ENCODE measurements at places on chromosomes 11 and 22. TPM values are rescaled to one million over a fixed set of nuclear protein-coding genes. Genes with fewer than 3 reads are reported as not detected.

GRCh38 chr22:38570779-38571364, 889 bp upstream of the DMC1 start:
- no peak for DNase-seq

DNA sequence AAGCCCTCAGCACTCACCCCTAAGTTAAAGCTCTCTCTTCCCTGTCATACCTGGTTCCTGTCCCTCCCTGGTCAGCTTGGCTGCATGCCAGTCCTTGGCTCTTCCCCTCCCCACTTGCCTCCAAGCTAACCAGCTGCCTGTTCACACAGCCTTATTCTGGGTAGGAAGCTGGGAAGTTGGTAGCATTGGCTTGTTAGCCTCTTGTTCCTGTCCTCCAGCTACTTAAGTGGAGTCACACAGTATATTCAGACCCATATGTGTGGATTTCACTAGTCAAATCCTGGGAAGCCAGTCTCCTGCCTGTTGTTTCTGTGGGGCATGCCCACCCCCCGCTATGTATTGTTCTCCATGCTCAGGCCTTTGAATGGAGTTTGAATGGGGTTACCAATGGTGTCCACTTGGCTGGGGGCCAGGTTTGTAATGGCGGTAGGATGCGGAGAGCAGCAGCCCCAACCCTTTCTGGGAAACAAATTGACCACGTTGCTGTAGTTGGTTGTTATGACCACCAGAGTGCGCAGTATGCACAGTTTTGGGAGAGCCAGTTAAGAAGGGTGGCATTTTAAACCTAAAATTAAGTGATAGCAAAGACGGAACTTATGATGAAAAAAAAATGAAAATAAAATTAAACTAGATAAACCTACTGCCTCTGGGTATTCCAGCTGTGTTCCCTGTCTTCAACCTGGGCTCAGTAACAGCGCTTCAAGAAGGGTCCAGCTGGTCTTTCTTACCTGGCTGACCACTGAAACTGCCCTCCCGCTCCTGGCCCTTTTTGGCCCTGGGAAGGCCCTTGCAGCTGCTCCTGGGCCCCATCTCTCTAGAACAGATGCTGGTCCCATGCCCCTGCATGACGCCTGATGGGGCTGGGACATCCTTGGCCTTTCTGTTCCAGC, 10.7 kb upstream of the RPS3 start:
- peak; percentile 73 for DNase-seq

DNA sequence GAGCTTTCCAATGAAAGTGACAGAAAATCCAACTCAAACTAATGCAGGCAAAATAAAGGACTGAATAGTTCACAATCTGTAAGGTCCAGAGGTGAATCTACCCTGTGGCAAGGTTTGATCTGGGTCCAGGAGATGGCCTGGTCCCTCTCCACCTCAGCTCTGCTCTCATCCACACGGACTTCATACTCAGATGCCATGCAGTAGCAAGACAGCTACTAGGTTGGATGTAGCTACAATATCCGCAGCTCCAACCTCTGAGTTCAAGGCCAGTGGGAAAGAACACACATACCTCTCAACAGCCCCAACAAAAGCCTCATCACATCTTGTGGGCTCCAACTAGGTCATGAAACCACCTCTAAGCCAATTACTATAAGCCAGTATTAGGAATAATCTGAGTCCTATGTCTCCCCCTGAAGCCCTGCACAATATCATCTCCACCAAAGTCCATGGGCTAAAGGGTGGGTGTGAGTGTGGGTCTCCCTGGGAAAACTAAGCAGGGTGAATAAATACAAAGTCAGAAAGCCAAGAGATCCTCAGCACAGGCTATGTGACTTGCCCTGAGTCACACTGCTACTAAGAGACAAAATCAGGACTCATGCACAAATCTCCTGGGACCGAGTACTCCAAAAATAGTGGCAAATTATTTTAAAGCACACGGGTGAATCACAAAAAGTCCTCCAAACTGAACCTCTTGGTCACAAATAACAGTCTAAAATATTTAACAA, 78.8 kb downstream of the LARGE1 start:
- DNase-seq = no peak

DNA sequence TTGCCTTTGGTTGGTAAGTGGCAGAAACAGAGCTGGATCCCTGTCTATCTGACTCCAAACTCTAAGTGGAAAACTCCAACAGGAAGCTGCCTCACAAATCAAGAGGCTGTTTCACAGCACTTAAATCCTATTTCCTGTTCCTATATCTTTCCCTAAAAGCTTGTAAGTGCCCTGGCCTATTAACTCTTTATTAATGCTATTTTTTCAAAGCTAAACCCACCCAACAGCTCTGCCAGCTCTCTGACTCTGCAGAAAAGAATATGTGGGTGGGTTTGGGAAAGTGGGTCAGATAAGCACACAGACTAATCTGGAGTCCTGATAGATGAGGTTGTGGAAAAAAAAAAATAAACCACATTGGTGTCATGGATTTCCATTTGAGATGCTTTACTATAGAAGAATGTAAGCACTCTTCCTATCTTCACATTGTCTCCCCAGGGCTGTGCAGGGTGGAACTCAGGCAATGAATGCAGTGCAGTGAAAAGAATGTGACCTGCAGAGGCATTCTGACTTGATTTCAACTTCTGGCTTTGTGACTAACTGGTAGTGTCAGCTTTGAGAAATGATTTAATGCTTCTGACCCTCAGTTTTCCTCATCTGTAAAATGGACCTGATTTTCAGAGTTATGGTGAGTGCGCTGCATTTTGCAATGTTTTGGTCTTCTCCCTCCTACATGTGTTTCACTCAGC, 125.6 kb downstream of the AASDHPPT start:
- no peak for DNase-seq

DNA sequence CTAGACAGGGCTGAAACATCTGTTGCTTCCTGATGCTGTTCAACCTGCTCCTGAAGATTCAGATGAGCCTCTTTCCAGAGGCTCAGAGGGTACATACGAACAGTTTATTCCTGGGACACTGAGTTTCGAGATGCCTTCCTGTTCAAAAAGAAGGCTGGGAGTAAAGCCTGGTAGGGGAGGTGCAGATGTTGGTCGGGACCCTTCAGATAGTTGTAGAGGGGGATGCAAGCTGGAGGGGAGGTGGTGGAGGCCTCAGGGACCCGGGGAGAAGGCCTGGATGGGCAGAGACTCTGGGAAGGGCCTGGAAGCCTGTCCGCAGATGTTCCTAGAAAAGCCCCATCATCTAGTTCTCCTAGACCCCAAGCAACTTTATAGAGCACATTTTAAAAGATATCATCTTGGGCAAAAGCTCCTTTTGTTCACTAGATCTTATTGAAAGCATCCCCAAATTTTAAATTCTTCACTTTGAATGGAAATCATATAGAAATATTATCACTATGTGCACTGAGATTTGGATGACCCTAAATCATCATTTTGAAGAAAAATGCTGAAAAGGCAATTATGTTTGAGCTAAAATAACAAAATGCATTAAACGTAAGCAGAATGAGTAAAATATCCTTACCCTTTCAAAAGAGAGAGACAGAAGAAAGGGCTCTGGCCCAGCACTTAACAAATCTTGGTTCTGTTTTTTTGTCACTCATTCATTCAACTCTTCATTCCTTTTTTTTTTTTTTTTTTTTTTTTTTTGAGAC, 41.2 kb downstream of the RTL6 start:
- no peak for DNase-seq

DNA sequence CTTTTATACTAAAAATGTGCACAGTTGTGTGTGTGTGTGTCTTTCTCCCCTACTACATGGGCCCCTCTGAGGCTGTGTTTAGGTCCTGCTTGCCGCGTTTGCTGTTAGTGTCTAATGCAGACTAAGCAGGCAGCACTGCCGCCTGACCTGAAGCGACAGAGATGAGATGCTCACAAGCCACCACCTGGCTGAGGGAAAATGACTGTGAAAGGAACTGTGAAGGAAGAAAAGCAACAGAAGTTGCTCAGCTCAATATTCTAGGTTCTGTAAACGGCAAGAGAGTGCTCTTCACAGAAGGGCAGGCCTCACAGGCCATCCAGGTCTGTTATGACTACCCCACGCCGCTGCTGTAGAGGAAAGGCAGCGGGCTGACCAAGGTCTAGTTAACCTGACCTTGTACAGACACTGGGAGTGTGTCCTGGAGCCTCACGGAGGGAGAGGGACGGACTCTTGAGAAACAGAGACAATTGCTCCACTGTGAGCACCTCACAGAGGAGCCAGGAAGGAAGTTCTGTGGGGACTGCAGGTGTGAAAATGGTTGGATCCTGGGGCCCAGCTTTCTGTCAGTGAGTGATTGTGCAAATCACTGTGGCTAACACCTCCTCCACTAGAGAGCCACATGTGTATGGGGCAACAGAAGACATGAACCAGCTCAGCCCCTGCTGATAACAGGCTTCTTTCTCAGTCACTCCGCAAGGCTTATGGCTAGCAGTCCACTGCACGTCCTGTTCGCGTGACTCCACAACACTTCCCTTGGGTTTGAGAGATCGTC, 31.3 kb upstream of the YPEL1 start:
- DNase-seq = no peak

GRCh38 chr11:12285106-12285505, 92.3 kb upstream of the PARVA start:
- DNase-seq = no peak

DNA sequence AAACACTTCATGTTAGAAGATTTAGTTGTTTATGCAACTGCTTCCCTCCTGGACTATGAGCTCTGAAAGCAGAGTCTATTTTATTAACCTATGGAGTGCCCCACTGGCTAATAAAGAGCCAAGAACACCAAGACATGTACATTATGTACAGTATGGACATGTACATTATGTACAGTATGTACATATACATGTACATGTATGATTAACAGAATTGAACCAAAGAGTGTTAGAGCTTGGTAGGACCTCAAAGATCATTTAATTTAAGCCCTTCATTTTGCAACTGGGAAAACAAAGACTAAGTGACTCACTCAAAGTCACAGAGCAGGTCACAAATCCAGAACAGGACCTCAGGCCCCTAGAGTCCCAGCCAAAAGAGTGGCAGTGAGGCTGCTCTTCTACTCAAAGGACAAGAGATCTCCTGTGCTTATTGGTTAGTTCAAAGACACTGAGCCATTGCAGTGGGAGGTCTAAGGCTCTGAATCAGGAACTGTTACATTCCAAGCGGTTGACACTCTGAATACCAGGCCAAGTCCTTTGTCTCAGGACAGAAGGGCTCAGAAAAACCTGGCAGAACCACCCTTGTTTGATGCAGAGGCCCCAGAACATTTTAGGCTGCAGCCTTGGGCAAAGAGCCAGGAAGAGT, 103.8 kb downstream of the FAM168A start:
- no peak for DNase-seq

GRCh38 chr11:95367726-95368125, 136.7 kb upstream of the SESN3 start:
- no peak for DNase-seq

GRCh38 chr11:13954591-13954990, 7.9 kb upstream of the SPON1 start:
- DNase-seq = no peak

DNA sequence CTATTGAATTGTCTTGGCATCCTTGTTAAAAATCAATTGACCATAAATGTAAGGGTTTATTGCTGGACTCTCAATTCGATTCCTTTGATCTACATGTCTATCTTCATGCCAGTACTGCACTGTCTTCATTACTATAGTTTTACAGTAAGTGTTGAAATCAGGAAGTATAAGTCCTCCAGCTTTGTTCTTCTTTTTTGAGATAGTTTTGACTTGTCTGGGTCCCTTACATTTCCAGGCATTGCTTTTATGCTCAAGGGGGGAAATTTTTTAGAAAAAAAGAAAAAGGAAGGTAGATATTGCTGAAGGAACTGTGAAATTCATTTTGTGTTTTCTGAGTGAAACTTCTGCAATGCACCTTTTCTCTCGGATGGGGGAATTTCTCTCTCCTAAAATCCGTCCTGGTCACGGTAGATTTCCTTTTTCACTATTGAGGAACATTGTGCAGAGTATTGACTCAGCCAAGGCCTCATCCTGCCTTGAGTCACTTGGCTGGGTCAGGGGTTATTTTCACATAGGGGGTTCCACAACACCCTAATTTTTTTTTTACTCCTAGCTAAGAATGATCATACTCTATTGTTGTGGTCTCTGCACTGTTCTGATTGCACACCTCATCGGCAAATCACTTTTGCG, 2.8 kb upstream of the ACER3 start:
- no peak for DNase-seq

GRCh38 chr11:83044958-83045712, 26.6 kb downstream of the RAB30 start:
- DNase-seq = no peak

- no peak for DNase-seq
Measured at GRCh38 chr11:57410287-57410686, 16.6 kb downstream of the SLC43A3 start.

DNA sequence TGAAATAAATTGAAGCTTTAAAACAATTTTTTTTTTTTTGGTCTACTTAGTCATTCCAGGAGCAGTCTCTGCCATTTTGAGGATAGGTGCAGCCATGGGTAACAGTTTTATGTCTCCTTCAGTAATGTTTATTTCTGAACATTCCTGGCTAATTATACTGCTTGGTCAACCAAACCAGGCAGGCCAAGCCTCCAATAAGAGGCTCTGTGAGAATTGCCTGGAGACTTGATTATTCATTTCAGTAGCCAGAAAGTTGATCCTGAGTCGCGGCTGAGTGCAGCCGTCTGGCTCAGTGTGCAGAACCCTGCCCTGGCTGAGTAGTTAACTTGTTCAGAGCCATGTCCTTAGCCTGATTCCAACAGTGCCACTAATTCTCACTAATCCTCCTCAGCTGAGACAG, 364.0 kb upstream of the FAT3 start:
- peak; percentile 47 for DNase-seq

- peak; percentile 24 for DNase-seq
Measured at GRCh38 chr11:129866311-129866710, 29.1 kb downstream of the NFRKB start.

DNA sequence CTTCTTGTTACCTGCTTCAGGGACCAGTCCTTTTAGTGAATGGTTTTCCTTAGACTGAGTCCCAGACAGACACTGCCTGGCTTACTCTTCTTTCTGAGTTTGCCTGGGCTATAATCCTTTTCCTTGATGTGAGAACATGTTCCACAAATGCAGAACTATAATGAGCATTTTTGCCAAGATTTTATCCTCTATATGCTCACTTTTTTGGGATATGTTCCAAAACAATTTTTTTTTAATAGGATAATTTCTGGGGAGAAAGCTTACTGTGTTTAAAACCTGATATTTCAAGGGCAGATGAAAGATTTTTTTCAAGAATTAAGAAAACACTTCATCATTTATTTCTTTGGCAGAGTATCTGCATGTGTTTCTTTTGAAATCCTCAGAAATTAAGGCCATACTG, 110.0 kb upstream of the TENM4 start:
- DNase-seq = no peak

GRCh38 chr22:30667107-30667493, 575 bp downstream of the DUSP18 start:
- DNase-seq = no peak

- DNase-seq = no peak
Measured at GRCh38 chr11:107713009-107713408, 1.2 kb upstream of the SLN start.

Gene PHLDB1
- 155 TPM for polyA plus RNA-seq

Gene FOLH1
- polyA plus RNA-seq = 21.4 TPM

Gene CCS
- 54.0 TPM for polyA plus RNA-seq

Gene MISFA
- 18.2 TPM for polyA plus RNA-seq

Gene CLDN5
- 17.5 TPM for polyA plus RNA-seq

Gene OR4A16
- not detected for polyA plus RNA-seq

Gene TCN1
- polyA plus RNA-seq = not detected

Gene TSGA10IP
- polyA plus RNA-seq = 0.23 TPM

Gene RFPL2
- 0.73 TPM for polyA plus RNA-seq

Gene KRTAP5-6
- not detected for polyA plus RNA-seq

Gene USP35
- polyA plus RNA-seq = 4.9 TPM
